ENCODE measurements at places on chromosomes 16 and 17.
A peak's percentile ranks its signal among the peaks of the same experiment; 100 is the strongest.

DNA sequence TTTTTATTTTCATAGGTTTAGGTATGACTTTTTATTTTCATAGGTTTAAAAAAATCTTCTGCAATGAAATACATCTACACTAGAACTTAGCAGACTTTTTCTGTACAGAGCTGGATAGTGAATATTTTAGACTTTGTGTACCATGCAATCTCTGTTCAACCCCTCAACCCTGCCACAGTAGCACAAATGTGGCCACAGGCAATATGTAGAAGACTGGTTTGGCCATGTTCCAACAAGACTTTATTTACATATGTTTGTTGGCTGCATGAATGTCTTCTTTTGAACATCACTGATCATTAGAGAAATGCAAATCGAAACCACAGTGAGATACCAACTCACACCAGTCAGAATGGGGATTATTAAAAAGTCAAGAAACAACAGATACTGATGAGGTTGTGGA lies 229.2 kb downstream of the SHISA9 start:
- DNase-seq: no peak

GRCh38 chr16:65279576-65279975 lies 157.7 kb upstream of the CDH11 start:
- DNase-seq: no peak

DNA sequence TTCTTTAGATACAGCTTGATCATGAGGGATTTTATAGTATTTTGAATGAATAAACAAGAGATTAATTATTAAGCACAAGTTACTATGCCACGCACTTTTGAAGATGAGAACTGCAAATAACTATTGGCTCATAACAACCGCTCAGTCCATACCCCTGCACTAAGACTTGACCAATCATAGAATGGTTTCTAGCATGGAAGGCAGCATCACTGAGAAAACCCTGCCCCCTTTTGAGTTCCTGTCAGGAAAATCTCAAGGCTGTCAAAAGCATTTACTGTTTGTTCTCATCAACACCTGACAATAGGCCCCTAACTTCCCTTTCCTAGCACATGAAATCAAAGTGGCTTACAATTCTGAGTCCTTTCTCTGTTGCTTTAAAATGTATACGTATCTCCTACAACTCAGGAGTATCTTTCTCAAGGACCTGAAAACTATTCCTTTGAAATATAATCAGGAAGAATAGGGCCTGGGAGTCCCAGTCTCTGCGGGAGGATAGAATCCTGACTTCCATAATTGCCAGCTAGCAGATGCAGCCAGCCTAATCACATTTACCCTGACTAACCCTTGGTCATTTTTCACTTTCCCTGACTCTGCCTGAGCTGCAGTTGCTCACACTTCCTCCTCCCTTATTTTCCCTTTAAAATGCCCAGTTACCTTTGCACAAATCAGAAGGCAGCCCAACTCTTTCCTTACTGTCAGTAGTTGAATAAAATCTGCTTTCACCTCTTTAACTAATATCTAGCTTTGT lies 9.1 kb upstream of the MMD start:
- no peak for DNase-seq

GRCh38 chr16:20866801-20867200 lies 33.4 kb downstream of the DCUN1D3 start:
- no peak for DNase-seq

- no peak for DNase-seq
Measured at GRCh38 chr16:65336160-65336559, 214.3 kb upstream of the CDH11 start.

GRCh38 chr16:57735755-57736418 lies at the start of gene KATNB1:
Gene KATNB1 (plus strand): TSS chr16:57735770. CDS start chr16:57737244, 1,474 bp downstream.
- DNase-seq: peak; percentile 42

DNA sequence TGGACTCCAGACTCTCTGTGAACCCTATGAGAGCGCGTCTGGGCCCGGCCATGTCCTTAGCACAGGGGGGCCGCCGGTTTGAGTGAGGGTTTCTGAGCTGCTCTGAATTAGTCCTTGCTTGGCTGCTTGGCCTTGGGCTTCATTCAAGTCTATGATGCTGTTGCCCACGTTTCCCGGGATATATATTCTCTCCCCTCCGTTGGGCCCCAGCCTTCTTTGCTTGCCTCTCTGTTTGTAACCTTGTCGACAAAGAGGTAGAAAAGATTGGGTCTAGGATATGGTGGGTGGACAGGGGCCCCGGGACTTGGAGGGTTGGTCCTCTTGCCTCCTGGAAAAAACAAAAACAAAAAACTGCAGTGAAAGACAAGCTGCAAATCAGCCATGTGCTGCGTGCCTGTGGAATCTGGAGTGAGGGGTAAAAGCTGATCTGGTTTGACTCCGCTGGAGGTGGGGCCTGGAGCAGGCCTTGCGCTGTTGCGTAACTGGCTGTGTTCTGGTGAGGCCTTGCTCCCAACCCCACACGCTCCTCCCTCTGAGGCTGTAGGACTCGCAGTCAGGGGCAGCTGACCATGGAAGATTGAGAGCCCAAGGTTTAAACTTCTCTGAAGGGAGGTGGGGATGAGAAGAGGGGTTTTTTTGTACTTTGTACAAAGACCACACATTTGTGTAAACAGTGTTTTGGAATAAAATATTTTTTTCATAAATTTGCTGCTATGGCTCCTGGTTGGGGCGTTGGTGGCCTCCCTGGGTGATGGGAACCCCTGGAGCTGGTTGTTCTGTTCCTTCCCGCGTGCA lies 23.1 kb downstream of the STAT5A start:
- peak; percentile 65 for DNase-seq

DNA sequence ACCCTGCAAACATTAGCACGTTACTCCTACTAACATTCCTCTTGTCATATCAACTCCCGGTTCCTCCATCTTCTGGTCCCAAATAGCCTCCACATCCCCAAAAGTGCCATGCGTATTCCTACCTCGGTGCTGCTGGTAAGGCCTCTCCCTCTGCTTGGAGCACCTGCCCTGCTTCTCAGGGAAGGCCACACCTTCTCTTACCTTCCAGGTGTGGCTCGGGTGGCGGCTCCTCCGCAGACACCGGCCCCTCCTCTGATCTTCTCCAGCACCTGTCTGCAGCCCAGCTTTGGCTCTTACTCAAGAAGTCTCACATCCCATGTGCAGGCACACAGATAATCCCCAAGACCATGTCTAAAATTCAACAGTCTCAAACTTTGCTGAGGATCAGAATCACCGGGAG lies 92.3 kb downstream of the GAS7 start:
- no peak for DNase-seq

DNA sequence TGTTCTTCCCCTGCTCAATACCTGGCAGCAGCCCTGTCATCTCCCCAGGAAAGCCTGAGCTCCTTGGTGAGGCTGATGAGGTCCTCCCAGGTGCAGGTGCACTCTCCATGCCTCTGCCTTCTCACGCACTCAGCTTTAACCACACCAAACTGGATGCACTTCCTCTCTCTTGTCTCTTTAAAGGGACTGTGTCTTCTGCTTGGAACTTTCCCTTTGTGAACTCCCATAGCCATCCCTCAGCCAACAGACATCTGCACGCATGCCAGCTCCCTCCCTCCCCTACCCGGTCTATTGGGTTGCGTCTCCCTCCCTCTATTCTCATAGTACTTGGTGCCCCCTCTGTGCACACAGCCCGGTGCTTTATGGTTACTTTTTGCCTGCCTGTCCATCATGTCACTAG lies 231.2 kb downstream of the MSI2 start:
- no peak for DNase-seq

DNA sequence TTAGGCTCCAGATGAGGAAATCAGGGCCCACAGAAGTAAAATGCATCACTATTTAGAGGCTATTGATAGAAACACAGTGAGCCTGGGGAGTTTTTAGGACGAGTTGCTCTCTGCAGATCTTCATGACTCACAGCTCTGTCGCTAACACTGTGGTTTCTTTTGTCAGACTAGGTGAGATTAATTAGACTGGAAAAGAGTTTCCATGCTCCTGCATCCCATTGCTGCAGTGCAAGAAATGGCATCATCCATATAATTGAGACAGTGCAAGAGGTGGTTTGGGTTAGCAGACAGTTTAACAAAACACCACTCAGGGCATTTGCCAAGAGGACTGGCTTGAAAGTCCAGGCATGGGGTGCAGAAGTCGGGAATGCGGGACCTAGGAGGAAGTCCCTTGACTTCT lies 198.8 kb upstream of the CACNG5 start:
- no peak for DNase-seq

DNA sequence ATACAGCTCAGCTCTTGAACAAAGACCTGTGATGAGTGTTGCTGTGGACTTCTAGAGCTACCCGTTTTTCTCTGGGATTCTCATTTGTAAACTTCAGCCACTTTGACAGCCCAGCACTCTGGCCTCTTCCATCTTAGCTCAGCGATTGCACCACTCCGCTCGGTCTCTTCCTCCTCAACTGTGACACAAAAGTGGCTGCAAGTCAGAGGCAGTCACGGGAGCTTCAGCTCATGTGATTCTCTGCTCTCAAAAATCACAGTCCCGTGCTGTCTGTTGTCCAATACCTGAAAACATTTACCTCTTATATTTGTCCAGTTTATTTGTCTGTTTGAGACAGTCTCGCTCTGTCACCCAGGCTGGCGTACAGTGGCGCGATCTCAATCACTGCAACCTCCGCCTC lies 75.7 kb upstream of the DNAH17 start:
- no peak for DNase-seq

GRCh38 chr17:58572846-58573245 lies 58.4 kb upstream of the MTMR4 start:
- no peak for DNase-seq

All from NCI-H2171 treated with DMSO at 0.1 percent for 48 hours (cell line).